ENCODE measurements at places on chromosomes 11 and 22.

DNA sequence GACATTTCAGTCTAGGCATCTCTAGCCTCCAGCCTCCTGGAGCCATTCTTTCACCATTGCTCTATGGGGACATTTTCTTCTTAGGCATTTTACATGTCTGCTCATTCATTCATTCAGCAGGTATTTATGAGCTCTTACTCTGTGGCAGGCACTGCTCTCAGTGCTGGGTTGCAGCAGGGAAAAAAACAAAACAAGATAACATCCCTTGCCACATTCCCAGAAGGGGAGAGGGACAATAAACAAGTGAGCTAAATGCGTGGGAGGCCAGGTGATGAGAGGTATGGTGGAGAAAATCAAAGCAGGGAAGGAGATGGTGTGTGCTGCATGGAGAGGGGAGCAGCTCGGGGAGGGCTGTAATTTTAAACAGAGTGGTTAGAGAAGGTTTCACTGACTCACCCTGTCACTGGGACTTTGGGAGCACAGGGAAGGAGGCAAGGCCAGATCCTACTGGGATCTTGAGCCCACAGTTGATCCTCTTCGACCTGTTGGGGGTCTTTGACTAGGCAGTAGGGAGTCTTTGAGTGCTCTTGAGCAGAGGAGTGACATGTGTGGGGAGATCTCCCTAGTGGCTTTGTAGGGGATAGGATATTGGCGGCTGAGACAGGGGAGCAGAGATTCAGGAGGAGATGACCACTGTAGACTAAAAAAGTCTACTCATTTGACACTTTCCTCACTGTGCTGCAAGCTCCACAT, 17.0 kb downstream of the MICAL2 start:
- no peak for DNase-seq

DNA sequence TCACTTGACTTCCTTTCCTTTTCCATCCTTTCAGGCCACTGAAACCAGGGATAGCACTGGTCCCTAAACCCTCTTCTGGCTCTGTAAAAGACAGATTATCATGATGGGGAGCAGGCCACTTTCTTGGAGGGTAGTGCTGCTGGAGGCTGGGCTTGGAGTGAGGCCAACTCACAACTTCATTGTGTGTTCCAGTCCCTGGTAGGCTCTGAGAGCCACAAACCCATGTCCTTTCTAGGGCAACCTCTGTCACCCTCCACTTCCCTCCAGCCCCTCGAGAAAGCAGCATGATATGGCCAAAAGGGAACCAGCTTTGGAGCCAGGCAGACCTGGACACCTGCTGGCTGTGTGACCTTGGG, 2.3 kb downstream of the TKFC start:
- no peak for DNase-seq

GRCh38 chr11:127574478-127574877, 573.9 kb upstream of the KIRREL3 start:
- no peak for DNase-seq

GRCh38 chr11:74330075-74330858, 18.8 kb upstream of the P4HA3 start:
- no peak for DNase-seq

- DNase-seq: no peak
Measured at GRCh38 chr11:58998480-58999290, 59.4 kb downstream of the GLYATL1 start.

- no peak for DNase-seq
Measured at GRCh38 chr11:118213781-118214180, 11.0 kb downstream of the JAML start.

DNA sequence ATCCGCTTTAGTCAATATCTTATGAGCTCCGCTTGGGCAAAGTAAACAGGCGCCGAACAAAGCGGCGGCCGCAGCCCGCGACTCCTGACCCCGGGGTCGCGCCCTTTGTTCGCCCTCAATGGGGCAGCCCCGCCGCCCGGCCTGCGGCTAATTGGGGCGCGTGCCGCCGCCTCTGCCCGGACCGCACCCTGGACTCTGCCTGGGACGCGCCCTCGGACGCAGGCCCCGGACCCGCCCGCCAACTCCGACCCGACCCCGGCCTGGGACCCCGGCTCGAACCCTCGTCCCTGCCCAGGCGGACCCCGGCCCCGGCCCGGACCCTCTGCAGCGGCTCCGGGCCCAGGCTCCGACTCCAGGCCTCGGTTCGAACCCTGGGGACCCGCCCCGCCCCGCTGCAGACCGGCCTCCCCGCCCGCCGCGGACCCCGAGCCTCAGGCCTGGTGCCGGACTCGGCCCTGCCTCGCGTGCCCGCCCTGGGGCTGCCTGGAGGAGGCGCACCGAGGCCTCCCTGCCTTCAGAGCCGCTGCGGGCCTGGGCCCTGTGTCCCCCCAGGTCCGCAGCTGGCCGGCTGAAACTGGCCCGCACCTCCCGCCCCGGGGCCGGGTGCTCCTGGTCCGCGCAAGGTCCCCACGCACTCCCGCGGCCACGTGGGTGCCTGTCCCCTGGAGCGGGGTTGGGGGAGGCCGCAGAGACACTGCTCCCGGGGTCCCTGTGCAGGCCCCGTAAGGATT, 84.7 kb upstream of the WNT7B start:
- DNase-seq: no peak

DNA sequence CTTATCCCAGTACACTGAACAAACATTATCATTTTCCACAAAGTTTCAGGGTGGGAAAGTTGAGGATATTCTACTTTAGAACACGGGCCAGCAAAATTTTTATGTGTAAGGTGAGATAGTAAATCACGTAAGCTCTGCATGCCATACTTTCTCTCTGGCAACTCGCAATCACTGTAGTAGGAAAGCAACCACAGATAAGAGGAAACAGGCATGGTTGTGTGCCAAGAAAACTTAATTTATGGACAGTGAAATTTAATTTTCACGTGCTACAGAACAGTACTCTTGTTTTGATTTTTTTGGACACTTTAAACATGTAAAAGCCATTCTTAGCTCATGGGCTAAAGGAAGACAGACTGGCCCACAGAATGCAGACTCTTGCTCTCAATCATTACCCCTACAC, 82.5 kb downstream of the LARGE1 start:
- no peak for DNase-seq

- DNase-seq: no peak
Measured at GRCh38 chr11:2573240-2574042, 126.4 kb downstream of the KCNQ1OT1 start.

Measured in stimulated activated CD4-positive, alpha-beta T cell treated with anti-CD3 and anti-CD28 coated beads, TNF-alpha, amount 100 ng/mL, for 1 hour (primary cell).